COLO829 (cell line): ENCODE measurements at places on chromosomes 4 and X.

DNA sequence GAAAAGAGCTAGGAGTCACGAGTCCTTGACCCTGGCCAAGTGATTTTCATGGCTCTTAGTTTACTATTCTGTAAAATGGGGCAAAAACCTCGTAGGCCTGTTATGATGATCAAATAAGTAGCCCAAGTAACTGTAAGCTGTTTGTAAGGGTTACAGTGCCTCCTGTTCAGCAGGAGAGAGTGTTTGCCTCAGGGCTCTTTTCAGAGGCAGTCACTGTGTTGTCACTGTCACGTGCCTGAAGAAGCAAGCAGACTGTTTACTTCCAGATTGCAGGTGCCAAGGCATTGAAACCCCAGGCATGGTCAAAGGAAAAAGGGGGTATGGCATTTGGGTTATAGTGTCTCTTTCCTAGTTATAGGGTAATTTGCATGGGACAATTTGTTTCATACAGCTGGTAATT lies 4.5 kb downstream of the RAB39B start:
- DNase-seq = no peak

GRCh38 chr4:134320048-134320447 lies 118.5 kb upstream of the PABPC4L start:
- no peak for DNase-seq

DNA sequence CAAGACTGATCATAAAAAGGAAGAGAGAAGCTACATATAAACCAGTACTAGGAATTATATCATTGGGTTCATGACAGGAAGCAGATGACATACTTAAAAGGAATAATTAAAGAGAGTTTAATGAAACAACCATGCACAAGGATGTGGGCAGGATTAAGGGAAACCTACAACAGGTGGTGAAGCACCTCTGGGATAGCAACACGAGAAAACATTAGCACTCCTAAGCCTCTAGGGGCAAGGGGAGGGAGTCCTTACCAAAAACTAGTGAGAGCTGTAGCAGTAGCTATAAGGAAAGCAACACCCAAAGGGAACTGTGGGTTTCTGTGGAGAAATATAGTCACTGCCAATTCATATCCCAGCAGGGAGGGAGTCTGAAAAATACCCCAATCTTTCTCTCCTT lies 7.2 kb upstream of the THOC2 start:
- no peak for DNase-seq

DNA sequence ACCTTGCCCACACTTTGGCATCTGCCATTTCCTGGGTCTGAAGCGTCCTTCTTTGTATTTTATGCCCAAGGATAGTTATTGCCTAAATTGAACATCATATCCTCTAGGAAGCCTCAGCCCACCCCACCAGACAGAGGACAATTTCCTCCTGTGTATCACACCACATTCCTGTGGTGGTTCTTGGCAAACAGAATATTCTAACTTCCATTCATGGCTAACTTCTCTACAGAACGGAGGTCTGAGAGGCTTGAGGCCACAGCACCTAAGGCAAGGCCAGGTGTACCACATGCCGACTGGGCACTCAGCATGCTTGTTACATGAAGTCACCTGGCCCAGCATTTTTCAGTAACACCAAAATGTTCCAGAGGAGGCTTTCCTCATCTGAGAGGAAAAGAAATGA lies 42.4 kb downstream of the CD99L2 start:
- no peak for DNase-seq

- DNase-seq = no peak
Observed at GRCh38 chr4:163609019-163609418, 114.5 kb downstream of the TMA16 start.

- no peak for DNase-seq
Observed at GRCh38 chr4:40238700-40239548, 42.1 kb downstream of the RHOH start.

- peak; percentile 82 for DNase-seq
Observed at GRCh38 chr4:53702334-53703266, 111.3 kb upstream of the LNX1 start.

- DNase-seq = no peak
Observed at GRCh38 chr4:13988353-13989305, 361.1 kb upstream of the BOD1L1 start.

GRCh38 chrX:15499976-15500375 lies 631 bp upstream of the BMX start:
- DNase-seq = no peak

GRCh38 chrX:70916754-70917153 lies 8.2 kb upstream of the TEX11 start:
- no peak for DNase-seq

- DNase-seq = no peak
Observed at GRCh38 chr4:146577111-146577510, 55.4 kb upstream of the SLC10A7 start.

GRCh38 chr4:183295711-183296110 lies 24.4 kb downstream of the CLDN22 start:
- DNase-seq = no peak

DNA sequence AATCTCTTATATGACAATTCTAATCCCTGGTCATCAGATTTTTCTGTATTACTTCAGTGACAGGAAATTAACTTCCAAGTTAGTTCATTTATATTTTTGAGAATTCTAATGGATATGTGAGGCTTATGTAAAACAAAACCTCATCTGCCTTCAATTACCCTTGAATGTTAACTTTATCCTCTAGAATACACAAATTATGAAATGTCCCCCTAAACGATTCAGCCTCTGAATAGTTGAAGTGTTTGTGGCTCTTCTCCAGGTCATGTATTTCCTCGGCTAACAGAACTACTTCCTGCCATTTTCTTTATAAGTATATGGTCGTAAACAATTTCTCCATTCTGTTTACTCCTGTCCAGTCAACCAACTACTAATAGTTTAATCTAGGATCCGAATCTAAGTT lies 401.3 kb downstream of the PCDH10 start:
- DNase-seq = no peak

- DNase-seq = no peak
Observed at GRCh38 chr4:121062521-121062920, 9.8 kb downstream of the NDNF start.

DNA sequence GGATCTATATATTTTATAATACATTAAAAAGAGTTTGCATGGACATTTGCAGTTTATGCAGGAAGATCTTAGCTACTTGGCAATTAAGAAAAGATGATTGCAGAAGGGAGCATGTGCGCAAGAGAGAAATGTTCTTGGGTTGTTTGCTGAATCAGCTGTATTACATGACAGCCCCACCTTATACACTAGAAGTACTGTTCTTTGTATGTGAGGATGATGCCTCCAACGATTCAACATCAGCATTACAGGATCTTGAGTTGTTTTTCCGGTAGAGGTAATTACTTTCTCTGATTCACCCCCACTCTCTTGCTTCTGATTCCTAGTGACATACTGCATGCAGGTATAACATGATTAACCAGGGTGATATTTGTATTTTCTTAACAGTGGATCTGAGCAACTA lies 140.8 kb downstream of the PCDH7 start:
- peak; percentile 8 for DNase-seq

GRCh38 chrX:19794690-19795089 lies 92.7 kb downstream of the SH3KBP1 start:
- DNase-seq = peak; percentile 66

- DNase-seq = no peak
Observed at GRCh38 chrX:102067966-102068723, 57.3 kb upstream of the TCEAL2 start.

- DNase-seq = no peak
Observed at GRCh38 chrX:39759526-39760224, 338.1 kb downstream of the BCOR start.

- no peak for DNase-seq
Observed at GRCh38 chr4:69116645-69117321, 20.5 kb downstream of the UGT2B7 start.

GRCh38 chr4:70182517-70183167 lies 12.9 kb upstream of the ODAM start:
- DNase-seq = peak; percentile 47

DNA sequence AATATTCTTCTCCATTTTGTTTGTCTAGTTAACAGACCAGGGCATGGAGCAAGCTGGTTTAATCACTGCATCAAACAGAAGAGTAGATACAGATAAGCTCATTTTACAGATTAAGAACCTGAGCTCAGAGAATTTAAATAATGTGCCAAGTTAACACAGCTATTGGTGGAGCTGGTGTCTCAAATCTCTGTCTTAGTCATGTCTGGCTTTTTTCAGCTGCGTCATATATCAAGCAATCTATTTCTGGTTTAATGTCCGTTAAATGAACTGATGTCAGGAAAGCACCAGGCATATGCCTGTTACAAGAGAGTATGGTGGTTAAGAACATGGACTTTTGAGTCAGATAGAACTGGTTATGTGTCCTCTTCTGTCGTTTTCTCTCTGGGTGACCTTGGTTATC lies 79.8 kb upstream of the ADGRA3 start:
- no peak for DNase-seq

- DNase-seq = peak; percentile 41
Observed at GRCh38 chr4:151801547-151802516, 41.0 kb upstream of the GATB start.

DNA sequence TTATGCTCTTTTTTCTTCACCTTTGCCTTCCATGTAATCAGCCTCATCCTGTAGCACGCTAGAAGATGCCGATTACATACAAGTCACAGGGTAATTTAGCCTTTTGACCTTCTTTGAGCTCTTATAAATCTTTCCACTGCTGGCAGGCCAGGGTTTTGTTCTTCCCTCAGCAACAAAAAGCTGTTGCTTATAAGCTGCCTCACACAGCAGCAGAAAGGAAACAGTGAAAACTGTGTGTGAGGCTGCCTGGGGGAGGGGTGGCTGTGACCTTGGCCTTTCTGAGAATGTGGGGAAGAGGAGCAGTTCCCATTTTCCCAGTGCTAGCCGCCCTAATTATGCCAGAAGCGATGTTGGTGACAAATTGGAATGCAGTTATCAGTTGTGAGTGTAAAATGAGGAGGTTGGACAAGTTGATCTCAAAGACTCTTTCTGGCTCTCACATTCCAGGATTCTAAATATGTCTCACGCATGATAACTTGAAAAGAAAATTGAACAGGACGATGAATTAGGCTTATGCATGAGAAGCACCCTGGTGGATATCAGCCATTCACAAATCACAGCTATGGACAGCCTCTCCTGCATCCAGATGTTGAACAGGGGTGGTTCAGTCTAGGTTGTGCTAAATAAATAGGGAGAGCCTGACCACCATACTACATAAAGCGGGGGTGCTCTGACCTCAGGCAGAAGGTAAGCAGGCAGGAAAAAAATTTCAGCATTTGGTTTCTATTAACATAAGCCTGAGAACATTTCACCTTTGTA lies 25.7 kb downstream of the SLITRK2 start:
- DNase-seq = peak; percentile 76

- no peak for DNase-seq
Observed at GRCh38 chr4:5157791-5158770, 106.8 kb downstream of the STK32B start.

DNA sequence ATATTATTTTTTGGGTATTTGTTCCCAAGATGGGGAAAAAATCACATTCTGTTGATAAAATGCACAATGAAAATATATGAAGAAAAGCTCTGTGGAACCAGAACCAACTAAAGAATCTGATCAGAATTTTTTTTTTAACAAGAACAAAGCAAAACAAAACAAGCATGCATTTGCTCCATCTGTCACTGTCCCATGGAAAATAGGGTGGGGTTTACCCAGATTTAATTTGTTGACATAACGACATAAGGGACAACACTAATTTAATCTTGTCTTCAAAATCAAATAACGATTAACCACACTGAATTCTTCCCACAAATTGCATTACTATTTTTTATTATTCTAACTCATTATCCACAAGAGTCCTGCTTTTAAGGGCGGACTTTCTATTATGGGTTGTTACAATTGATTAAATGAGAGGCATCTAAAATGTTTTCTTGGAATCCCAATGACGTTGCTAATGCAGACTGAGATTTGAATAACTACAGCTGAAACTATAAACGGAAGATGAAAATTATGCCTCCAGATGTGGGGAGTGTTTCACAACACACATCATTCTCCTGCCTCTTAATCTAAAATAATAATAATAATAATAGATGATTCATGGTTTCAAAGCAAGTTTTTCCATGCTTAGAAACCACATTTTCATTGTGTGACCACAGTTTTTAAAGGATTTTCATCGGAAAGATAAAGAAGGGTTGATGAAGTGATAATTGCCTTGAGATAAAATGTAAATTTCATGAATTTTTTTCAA lies 307.0 kb upstream of the CPEB2 start:
- DNase-seq = no peak
